CD4-positive, CD25-positive, alpha-beta regulatory T cell (primary cell): ENCODE measurements at places on chromosomes 5 and 9. TPM values are rescaled to one million over a fixed set of nuclear protein-coding genes. Genes with fewer than 3 reads are reported as not detected.

PCDHA9 gene
- not detected for polyA plus RNA-seq

CCDC187 gene
- polyA plus RNA-seq = not detected

DNA sequence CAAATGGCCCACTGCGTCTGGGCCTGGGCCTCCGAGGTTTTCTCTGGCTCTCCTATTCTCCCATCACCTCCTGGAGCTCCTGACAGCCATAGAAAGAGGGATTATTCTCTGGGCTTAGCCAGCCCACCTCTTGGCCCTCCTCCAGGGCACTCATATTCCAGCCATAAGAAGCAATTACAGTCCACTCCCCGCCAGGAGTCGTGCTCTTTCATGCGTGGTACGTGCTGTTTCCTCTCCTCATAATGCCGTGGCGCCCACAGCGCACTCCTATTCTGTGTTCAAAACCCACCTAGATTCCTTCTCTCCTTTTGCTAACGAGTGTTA is 240.8 kb upstream of the ZNF462 start:
- DNase-seq = no peak

TIMD4 gene
- 2.0 TPM for polyA plus RNA-seq

- DNase-seq = peak; percentile 87
These were observed 52.8 kb downstream of the IRF1 start for GRCh38 chr5:132437604-132438266.

GRCh38 chr9:133534346-133535291 is at the start of gene ADAMTSL2:
ADAMTSL2 (plus strand) TSS chr9:133534704; CDS start chr9:133536713, 2,009 bp downstream.
- DNase-seq = no peak

GRCh38 chr5:2657151-2657550 is 94.3 kb downstream of the IRX2 start:
- no peak for DNase-seq

- no peak for DNase-seq
These were observed 516.1 kb downstream of the ANXA1 start for GRCh38 chr9:73667749-73668148.

- DNase-seq = no peak
These were observed 7.8 kb downstream of the IER5L start for GRCh38 chr9:129170229-129170628.

GPR21 gene
- not detected for polyA plus RNA-seq

DNA sequence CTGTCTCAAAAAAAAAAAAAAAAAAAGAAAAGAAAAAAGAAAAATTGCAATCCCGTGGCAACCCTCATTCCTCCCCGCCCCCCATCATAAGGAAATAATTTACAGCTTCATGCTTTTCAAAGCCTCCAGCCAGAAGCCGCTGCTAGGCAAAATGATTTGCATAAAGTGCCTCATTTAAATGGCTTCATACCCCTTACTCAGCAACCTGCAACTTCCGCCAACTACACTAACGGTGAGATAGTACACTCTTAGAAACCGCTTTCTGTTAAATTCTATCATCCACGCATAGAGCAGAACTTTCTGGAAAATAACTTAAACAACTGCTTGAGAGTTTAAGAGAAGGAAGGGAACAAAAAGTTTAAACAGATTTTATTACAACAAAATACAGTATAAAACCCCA is 17.8 kb downstream of the SERINC5 start:
- no peak for DNase-seq

- DNase-seq = no peak
These were observed 2.0 kb upstream of the LHFPL2 start for GRCh38 chr5:78650531-78650930.

- DNase-seq = no peak
These were observed 142.8 kb downstream of the BARX1 start for GRCh38 chr9:93812410-93812668.

- DNase-seq = no peak
These were observed 43.7 kb downstream of the RANBP6 start for GRCh38 chr9:5971740-5972139.

DNA sequence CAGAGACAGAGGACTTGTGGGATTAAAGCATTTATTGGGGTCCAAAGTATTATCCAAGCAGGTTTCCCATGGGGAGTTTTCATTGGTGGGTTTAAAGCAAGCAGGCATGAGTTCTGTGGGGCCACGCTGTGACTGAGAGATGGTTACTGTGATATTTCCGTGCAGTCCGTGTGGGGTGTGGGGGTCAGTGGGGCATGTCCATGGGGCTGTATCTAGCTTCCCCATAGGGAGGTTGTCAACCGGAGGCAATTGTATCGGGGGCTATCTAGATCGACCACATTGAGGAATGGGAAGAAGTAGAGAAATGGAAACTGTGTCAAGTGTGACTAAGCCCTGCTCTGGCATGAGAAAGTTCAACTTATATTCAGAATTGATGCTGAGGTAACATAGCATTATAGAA is 7.1 kb upstream of the RPS23 start:
- DNase-seq = no peak

GRCh38 chr5:156326718-156327259 is at the start of gene SGCD:
SGCD (plus strand) TSS chr5:156327164.
- no peak for DNase-seq

DNA sequence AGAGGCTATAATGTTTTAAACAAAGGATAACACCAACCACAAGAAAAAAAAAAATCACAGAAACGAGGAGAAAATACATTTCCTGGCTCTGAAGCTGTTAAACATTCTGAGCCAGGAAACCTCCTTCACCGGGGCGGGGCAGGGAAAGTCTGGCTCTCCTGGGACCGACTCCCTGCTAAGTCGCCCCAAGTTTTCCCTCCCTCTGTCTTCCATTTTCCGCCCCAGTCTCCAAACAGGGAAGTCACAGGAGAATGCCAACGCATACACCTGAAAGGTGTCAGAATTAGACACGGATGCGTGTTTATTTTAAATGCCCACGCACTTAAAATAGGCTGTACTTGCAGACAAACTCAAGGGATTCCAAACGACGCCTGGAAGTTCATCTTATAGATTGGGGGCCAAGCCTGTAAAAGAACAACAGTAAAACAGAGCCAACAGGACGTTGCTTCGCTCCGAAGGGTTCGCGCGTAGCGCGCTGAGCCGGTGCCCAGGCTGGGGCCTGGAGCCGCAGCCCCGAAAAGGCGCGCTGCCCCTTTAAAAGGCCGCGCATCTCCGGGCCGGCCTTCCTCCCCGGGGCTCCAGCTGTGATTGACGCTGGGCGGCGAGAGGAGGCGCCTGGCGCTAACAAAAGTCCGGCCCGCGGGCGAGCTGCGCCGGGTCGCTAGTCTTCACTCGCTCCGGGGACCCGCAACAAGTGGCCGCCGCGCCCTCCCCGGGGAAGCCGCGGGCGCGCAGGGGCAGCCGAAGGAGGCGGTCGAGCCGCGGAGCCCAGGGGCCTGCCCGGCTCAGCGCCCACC is at the start of gene FBXL7:
TSS of gene FBXL7 (plus strand) at position 653 of the 797 bp plus-strand sequence.
- DNase-seq = no peak

DNA sequence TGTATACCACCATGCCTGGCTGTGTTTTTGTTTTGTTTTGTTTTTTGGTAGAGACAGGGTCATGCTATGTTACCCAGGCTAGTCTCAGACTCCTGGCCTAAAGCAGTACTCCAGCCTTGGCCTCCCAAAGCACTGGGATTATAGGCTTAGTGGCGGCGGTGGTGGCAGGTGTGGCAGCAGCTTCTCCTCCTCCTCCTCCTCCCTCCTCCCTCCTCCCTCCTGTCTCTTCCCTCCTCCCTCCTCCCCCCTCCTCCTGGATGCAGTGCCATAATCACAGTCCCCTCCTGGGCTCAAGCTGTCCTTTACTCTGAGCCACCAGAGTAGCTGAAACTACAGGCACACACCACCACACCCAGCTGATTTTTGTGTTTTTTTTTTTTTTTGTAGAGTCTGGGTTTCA is 71.2 kb downstream of the UHRF2 start:
- no peak for DNase-seq

DNA sequence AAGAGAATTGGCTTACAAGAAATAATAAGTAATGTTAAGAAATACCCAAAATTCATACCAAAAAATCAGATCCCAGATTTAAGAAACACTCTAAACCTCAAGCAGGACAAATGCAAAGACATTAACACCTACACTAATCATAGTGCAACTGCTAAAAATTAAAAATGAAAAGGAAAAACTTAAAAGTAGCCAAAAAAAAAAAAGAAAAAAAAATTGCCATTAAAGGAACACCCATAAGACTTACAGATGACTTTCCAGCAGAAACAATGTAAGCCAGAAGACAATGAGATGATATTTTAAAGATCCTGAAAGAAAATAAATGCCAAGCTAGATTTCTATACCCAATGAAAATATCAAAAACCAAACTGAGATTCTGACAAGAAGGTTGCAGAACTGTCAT is 101.5 kb downstream of the DENND1A start:
- no peak for DNase-seq

DNA sequence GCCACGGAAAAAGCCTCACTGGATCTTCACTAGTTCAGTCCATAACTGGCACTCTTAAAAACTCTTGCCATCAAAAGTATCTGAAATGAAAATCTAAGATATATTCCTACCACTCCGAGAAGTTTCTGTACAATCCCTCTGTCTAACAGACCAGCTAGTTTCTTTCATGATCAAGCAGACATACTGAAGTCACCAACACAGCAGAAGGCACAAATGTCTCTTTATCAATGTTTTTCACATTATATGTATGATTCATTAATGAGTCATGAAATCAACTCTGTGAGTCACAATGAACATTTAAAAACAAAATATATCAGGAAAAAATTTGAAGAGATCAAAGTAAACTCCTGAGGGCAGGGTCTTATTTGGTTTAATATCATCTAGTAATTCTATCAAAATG is 50.8 kb downstream of the F2R start:
- DNase-seq = no peak

GRCh38 chr5:113703266-113703665 is 189.8 kb downstream of the YTHDC2 start:
- no peak for DNase-seq

- DNase-seq = no peak
These were observed 1040.3 kb downstream of the TLE1 start for GRCh38 chr9:80649001-80649420.

GRCh38 chr5:55570026-55570425 is 35.3 kb upstream of the PLPP1 start:
- no peak for DNase-seq

GRCh38 chr9:6605202-6605601 is 40.3 kb downstream of the GLDC start:
- DNase-seq = no peak

DNA sequence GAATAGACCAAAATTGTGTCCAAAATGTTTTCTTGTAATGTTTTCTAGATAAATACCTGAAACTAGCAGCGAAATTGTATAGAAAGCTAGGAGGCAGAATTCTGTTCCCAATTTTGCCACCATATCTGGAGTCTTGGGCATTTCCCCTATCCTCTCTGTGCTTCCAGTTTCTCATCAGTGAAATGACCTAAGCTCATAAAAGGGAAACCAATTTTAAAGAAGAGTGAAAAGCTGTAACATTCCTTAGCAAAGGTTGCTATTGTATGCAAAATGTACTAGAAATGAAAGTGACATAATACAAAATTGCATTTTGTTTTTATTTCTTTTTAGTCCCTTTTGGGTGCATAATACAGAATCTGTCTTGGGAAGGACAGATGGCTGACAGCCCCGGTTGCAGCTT is 36.8 kb upstream of the CAST start:
- DNase-seq = no peak

PCAT7 gene
- polyA plus RNA-seq = not detected

PCDHGA8 gene
- not detected for polyA plus RNA-seq

RAB24 gene
- 10.9 TPM for polyA plus RNA-seq

LYRM7 gene
- 5.1 TPM for polyA plus RNA-seq

LCN9 gene
- polyA plus RNA-seq = not detected

GRCh38 chr5:128196791-128197190 is 113.2 kb downstream of the SLC12A2 start:
- DNase-seq = no peak

DNA sequence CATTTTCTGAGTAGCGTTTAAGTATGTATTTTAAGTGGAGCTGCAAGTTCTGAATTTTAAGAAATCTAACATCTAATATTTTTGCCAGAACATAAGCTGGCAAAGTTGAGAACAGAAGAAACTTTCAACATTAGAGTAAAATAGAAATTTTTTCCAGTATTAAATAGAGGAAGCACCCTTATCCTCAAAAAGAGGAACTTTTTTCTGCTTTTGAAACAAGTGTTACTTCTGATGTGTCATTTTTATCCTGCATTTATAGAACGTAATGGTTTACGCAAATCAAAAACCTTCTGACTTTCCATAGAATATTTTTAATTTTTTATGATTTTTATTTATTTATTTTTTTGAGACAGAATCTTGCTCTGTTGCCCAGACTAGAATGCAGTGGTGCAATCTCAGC is 21.8 kb downstream of the ZBED3 start:
- DNase-seq = no peak

PAX5 gene
- polyA plus RNA-seq = 0.15 TPM

FANCG gene
- polyA plus RNA-seq = 10.2 TPM

HMMR gene
- 0.82 TPM for polyA plus RNA-seq
